RWPE1 (cell line): ENCODE measurements at places on chromosomes 4 and X.

DNA sequence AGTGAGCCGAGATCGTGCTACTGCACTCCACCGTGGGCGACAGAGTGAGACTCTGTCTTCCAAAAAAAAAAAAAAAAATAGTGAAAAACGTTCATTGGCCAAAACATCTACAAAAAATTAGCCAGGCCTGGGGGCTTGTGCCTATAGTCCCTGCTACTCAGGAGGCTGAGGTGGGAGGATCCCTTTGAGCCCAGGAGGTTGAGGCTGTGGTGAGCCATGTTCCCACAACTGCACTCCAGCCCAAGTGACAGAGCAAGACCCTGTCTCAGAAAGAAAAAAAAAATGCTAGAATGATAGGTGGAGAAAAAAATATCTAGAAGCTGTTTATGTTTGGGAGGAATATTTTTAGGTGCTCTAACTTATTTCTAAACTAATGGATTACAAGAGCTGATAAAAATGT, 14.9 kb downstream of the SPRY1 start:
- no peak for DNase-seq

GRCh38 chrX:154727871-154728270, 23.0 kb downstream of the GAB3 start:
- DNase-seq, result no peak

DNA sequence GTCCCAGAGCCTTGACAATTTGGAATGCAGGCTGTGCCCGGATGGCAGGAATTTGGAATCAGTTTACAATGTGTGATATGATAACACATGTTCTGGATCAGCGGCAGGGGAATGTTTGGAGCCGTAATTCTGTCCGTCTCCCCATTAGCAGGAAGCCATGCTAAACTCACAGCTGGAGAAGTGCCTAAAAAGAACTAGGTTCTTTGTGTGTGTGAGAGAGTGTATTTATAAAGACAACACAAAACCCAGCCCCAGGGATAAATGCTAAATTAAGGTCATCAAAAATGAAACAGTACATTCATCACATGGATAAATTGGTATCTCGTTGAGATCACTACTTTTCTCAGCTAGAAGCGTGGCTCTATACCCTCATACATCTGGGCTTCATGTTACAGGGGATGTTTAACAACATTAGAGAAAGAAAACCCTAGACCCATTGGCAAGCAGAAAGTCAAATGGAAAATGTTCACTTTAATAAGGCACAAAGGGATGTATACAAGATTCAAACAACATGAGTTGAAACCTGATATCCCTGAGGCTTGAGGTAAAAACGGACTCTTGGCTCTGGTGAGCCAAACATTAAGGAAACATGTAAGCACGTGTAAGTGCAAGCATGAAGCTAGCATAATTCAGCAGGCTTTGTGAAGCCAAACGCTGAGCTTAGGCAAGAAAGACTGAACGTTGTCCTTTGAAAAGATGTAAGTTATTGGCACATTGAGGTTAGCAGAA, 18.0 kb upstream of the TMEM131L start:
- no peak for DNase-seq

DNA sequence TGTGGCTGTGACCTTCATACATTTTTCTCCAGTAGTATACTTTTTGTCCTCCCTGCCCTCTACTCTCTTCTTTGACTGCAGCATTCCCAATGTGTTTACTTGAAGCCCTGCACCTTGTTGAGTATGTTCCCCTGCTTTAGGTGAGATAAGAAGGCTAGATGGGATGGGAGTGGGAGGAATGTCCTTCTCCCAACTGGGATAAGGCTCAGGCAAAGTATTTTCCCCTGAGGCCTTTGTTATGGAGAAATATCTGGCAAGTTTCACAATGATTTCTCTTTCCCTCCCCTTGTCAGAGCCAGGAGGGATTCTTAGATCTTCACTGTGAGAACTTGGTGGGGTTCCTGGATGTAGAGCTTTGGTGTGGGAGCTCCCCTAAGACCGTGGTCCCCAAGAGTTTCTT, 131.8 kb downstream of the CLCN5 start:
- no peak for DNase-seq

- DNase-seq, result peak; percentile 61
These were observed 554 bp downstream of the DCTD start for GRCh38 chr4:182916483-182917181.

GRCh38 chr4:4639370-4639769, 97.5 kb upstream of the STX18 start:
- DNase-seq, result no peak

- DNase-seq, result no peak
These were observed 106.0 kb downstream of the JADE1 start for GRCh38 chr4:128915544-128915943.

DNA sequence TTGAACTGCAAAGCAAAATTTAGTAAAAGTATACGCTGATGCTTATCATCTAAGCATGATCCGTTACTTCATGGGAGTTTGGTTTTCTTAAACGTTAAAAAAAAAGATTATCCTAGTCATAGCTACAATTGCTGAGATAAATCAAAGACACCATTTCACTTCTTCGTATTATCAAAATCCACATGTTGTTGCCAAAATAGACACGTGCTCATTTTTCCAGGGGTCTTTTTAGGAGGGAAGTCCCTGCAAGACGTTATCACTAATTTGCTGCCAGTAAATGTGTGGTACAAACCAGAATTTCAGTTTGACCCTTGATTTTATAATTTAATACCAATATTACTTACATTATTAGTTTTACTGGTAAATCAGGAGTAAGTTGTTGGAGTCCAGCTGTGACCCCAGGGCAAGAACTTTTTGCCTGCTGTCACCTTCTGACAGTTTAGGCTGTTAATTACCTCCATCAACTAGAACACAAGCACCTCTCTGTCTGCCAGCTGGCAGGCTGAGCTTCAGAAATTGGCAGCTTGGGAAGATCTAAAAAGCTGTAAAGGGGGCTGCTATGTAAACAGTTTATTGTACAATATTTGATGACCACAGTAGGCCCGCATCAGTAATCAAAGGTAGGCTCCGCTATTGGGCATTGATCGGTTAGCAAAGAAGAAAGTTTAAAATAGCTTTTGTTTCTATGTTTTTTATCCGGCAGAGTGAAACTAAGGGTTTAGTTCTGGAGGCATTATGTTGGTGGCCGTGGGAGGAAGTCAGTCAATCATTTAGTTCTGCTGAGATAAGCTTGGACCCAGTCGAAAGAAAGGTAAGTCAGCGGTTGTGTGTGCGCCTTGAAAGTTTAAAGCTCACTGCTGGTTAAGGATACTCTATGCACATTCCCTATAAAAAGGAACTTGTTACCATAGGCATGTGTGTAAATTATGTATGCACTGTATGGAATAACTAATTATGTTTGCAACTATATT, 196.4 kb downstream of the FBXO8 start:
- no peak for DNase-seq

DNA sequence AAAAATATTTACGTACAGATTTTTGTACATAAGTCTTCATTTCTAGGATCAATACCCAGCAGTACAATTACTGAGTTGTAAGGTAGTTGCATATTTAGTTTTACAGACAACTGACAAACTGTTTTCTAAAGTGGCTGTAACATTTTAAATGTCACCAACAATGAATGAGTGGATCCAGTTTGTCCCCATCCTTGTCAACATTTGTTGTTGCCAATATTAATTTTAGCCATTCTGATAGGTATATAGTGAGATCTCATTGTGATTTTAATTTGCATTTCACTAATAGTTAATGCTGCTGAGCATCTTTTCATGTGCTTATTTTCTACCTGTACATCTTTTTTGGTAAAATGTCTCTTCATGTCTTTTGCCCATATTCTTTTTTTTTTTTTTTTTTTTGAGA, 30.9 kb upstream of the NOCT start:
- DNase-seq, result no peak

- DNase-seq, result no peak
These were observed 408.2 kb upstream of the INTU start for GRCh38 chr4:127224556-127224955.

DNA sequence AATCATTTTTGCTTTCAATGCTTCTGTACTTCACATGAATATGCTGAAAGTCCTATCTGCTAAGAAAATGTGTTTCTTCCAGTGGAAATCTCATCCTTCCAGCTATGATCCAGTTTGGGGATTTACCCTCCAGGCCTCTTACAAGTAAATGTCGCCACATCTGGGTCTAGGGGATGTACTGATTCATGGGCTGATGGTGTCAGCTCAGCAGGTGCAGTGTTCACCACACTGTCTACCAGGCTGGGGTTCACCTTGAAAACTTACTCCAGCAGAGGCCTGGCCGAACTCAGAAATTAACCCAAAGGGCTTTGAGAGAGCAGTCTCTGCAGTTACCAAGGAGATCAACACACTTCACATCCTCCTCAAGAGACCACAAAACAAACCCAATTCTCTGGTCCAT, 154.3 kb downstream of the TSPAN5 start:
- no peak for DNase-seq

- no peak for DNase-seq
These were observed 735.4 kb downstream of the FSTL5 start for GRCh38 chr4:161428180-161428965.

DNA sequence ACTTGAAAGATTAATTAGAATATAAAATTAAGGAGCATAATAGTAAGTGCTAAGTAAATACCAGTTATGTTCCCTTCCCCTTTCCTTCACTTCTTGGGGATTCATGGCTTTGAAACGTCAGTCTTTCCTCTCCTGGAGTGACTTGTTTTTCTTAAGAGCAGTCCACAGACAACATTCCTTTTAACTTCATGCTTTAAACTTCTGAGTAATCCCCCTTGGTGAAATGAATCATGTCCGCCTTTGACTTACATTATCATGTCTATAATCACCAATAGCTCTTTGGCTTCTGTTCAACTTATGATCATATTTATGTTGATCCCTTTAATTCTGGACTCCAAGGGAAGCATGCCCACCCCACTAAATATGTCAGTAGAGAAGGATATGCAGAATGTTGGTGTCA, 1012.1 kb upstream of the SLIT2 start:
- DNase-seq, result peak; percentile 14

DNA sequence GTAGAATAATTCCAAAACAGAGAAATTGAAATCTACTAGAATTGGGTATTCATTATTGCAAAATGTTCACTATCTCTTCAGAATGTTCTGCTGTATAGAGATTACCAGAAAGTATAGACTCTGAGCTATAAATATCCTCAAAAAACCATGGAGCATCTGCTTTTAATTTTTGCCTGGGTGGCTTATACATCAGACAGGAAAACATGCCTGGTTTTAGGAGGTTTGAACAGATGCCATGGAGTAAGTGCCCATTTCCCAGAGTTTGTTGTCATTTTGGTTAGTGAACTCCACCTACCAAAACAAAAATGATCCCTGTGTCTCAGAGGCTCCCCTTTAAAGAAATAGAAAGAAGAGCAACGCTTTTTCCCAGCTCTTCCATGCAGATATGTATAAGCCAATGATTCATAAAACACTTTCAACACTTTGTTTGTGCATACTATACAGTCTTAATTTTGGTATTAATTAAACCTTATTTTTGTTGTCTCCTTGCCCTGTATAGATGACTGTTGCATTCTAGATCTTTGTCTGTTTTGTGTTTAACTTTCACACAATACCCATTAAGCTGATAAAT, 68.7 kb downstream of the MEPE start:
- no peak for DNase-seq

DNA sequence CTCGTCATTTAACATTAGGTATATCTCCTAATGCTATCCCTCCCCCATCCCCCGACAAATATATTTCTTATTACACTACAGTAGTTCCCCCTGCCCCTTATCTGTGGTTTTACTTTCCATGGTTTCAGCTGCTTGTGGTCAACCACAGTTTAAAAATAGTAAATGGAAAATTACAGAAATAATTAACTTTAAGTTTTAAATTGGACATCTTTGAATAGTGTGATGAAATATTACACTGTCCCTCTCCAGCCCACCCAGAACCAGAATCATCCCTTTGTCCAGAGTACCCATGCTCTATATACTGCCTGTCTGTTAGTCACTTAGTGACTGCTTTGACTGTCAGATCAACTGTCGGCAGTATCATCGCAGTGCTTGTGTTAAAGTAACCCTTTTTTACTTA, 47.4 kb upstream of the VEGFC start:
- DNase-seq, result no peak

DNA sequence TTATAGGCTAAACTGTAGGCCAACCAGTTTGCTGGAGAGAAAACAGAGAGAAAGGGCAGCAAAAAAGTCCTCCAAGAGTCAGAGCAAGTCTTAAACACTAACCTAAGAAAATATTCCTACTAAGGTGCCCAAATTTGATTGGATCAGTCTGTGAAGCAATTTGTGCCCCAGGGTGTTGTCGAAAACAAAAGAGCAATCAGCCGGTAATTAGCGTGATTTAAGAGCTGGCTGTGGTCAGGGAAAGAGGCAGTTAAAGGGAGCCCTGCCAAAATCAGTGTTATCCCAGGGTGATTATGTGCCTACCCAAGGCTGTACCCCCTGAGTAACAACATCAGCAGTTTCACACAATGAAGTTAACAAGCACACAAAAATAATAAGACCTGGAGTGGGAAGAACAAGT, 6.4 kb upstream of the BRWD3 start:
- DNase-seq, result no peak

DNA sequence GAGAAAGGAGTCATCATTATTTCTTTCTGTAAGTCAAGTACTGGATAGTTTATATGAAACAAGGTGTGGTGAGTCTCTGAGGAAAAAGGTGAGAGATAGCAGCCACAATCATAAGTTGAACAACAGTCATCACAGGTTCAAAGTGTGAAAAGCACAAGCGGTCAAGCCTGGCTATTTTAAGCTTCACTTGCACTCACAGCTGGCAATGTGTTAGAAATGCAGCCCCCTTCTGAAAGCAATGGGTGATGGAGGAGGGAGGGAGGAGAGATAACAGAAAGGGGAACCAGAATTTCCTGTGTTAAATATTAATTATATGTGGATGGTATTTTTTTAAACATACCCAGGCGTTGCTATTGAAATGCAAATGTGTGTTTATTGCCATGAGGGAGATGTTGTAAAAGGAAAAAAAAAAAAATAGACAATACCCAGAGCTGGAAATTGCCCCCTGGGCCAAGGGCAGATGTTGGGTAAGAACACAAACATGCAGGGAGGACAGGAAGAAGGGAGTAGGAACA, 26.9 kb upstream of the BMP3 start:
- no peak for DNase-seq

DNA sequence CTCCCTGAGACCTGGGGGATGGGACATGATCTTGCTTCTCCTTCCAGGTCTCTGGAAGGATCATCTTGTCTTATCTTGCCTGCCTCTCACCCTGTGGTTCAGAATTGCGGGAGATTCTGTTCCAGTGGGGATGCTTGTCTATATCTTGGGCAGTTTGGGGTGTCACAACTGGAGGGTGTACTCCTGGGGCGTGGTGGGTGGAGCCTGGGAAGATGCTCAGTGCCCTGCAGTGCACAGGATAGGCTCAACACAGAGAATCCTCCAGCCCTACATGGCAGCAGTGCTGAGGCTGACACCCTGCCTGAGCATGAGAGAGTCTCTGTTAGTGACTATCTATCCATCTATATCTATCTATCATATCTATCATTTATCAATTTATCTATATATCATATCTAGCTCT, 7.7 kb downstream of the P2RY8 start:
- no peak for DNase-seq
